CD4-positive, alpha-beta memory T cell (primary cell): ENCODE measurements at places on chromosomes 11 and 22.

- DNase-seq, result no peak
These were observed 12.8 kb downstream of the ARRB1 start for GRCh38 chr11:75338516-75339208.

- no peak for DNase-seq
These were observed 89.5 kb upstream of the DDI1 start for GRCh38 chr11:103946793-103947545.

GRCh38 chr11:77151804-77152509, 23.9 kb downstream of the MYO7A start:
- peak; percentile 71 for DNase-seq

DNA sequence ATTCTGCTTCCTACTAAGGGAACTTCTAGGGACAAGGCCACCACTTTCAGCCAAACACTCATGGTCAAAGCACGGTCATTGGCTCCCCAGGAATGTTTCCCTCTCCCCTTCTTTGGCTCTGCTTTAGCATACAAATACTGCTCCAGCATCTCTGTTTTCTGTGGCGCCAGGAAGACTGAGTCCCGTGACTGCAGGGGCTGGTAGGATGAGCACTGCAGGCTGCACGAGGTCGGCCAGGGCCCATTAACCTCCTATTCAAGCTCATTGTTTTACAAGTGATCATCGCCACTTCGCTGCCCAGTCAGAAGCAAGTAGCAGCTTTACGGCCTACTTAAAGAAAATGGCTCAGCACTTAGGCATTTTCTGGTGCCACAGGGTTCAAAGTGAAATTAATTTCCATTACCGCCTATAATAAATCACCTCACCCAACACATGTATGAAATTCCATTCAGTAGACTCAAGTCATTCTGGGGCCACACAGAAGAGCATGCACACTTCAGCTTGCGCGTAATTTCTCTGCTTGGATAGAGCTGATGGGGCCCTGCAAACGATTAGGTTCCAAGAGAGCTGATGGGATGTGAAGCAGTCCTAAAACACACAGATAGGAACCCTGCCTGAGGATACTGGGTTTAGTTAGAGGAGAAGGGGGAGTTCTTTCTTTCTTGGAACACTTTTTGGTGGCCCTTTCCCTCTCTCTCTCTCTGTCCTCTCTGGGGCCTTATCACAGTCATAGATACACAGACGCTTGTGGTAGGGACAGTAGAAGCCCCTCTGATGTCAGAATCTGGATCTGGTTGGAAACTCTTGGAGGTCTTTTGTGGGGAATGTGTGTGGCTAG, 173.7 kb downstream of the KIF18A start:
- no peak for DNase-seq

- DNase-seq, result peak; percentile 87
These were observed 2.7 kb downstream of the NEAT1 start for GRCh38 chr11:65425105-65425970.

GRCh38 chr22:19420321-19420720, 11.2 kb downstream of the HIRA start:
- DNase-seq, result no peak

GRCh38 chr22:40040927-40041326, 46.2 kb downstream of the FAM83F start:
- no peak for DNase-seq

DNA sequence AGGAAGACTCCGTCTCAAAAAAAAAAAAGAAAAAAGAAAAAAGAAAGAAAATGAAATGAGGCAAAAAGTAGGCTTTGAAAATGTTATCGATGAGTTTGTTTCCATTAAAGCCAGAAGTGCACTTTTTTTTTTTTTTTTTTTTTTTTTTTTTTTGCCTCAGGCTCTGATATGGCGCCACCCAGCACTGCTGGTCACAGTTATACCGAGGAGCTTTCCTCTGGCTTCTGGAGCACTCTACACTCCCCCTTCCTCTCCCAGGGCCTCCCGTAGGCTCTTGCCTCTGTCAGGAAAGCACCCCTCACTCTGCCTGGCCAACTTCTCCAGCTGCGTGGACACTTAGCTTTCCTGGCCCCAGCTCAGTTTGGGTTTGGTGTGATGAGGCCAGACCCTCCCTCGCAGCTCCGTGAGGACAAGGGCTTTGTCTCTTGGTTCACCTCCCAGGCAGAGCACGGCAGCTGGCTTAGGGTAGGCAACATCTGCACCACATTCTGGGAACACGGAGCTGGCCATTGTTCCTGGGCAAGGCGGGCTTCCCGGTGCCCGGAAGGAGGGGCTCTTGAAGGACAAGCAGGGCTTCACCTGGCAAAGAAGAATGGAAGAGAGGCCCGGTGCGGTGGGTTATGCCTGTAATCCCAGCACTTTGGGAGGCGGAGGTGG, 16.9 kb downstream of the FADS2 start:
- no peak for DNase-seq

DNA sequence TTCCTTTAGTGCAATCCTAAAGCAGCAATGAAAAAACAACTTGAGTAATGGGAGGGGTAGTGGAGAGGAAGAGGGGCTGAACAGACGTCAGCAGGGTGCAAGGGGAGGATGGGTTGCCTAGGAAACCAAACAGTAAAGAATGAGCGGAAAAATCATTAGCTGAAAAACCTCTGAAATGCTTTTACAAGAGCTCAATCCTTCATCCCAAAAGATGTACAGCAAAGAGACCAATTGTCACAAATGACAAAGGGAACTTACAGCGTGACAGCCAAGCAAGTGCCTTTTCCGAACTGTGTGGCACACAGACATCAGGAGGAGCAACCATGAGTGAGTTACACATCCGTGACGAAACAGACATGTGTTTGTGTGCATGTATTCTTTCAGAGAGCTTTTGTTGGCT, 104.6 kb downstream of the SIK3 start:
- peak; percentile 74 for DNase-seq

- no peak for DNase-seq
These were observed 71.3 kb downstream of the MED15 start for GRCh38 chr22:20578707-20579106.

- no peak for DNase-seq
These were observed 60.2 kb upstream of the WNT11 start for GRCh38 chr11:76266286-76267100.

GRCh38 chr11:80846979-80847378, 1406.1 kb upstream of the TENM4 start:
- DNase-seq, result no peak

- DNase-seq, result no peak
These were observed 11.8 kb downstream of the BCR start for GRCh38 chr22:23192133-23192532.

DNA sequence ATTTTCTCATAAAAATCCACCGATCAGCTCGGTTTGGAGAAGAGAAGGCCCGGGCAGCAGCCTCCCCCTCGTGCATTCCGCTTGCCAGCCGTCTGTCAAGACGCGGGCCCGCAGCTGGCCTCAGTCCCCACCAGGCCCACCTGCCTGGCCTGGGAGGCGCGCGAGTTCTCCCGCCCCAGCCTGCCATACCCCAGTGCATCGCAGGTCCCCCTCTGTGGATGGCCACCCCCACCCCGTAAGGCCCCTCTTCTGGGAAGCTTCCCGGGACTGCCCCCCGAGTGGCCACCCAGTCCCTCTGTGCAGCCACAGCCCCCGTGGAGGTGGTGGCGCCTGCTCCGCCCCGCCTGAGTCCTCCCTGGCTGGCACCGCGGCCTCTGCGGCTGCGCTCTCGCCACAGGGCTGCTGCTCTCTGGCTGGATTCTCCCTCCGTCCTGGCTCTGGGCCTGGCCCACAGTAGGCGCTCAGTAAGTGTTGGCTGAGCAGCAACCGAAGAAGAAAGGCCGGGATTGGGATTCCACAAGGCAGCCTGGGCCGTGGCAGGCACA, 74.0 kb upstream of the TCF20 start:
- no peak for DNase-seq

DNA sequence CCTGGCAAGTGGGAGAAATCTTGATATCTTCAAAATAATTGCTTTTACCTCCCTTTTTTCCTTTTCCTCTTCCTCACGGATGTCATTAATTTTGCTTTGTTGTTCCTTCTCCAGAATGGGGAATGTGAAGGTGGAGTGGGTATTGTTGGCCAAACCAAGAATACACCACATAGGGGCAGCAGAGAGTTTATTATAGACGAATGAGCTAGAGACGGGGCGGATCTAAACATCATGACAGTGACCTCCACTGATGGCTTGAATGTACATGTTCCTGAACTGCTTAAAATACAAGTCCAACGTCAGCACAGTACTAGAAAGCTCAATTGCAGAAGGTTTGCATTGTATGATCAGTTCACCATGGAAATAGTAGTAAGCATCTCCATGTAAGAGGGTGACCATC, 122.3 kb upstream of the SNX19 start:
- no peak for DNase-seq

DNA sequence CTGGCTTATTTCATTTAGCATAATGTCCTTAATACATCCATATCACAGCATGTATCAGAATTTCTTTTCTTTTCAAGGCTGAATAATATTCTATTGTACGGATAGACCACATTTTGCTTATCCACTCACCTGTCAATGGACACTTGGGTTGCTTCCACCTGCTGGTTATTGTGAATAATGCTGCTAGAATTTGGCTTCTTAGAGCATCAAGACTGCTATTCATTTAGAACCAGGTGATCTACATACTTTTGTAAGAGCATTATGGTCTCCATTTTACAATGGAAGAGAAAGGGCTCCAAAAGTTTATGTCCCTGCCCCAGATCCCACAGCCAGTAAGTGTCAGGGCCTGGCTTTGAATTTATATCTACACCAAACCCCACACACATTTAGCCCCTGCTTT, 100.7 kb upstream of the CD82 start:
- no peak for DNase-seq

DNA sequence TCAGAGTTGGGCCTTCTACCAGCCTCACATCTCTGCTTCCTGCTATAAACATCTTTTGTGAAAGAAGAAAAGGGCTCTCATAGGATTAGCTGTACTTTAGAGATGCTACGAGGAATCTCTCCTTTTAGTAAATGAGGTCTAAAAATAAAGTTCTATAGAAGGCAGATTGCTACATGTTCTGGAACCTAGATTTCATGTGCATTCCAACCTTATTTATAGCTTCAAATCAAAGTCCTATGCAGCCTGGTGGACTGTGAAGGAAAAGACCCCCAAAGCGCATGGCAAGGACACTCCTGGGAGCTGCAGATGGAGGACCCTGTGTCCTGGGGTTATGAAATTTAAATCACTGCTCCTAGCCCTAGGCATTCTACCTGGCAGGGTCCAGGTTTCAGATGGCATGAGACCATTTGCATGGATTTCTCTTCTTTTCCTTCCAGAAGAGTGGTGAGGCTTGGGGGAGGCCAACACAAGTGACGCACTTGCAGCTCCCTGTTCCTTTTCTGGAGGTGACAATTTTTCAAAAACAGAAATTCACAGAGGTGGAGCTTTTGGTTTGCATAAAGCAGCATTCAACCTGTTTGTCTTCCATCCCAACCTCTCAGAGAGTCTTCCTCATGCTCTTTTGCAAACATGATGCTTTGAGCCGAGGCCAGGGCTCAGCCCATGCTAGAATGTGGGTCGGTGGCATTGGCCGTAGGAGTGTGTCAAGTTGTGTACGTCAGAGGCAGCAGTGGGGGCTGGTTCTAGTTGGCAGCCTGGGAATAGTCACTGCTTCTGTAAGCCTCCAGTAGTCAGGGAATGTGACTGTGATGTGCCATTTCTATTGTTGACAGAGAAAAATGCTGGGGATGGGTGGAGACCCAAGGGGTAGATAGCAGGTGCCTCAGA, 6.3 kb downstream of the CRY2 start:
- DNase-seq, result no peak

GRCh38 chr11:111330234-111330893, 32.0 kb downstream of the POU2AF3 start:
- no peak for DNase-seq

DNA sequence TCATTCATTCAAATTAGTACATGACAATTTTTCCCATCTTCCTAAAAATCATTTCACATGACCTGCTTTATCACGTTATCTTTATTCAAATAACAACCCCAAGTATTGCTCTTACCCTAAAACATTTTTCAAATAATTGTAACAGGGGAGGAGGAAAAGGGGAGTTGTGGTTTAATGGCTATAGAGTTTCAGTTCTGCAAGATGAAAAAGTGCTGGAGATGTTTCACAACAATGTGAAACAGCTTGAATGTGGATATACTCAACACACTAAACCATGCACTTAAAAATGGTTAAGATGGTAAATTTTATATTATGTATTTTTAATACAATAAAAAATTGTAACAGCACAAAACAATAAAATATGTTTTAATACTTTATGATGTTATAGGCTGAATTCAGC, 161.6 kb upstream of the GUCY1A2 start:
- DNase-seq, result no peak

DNA sequence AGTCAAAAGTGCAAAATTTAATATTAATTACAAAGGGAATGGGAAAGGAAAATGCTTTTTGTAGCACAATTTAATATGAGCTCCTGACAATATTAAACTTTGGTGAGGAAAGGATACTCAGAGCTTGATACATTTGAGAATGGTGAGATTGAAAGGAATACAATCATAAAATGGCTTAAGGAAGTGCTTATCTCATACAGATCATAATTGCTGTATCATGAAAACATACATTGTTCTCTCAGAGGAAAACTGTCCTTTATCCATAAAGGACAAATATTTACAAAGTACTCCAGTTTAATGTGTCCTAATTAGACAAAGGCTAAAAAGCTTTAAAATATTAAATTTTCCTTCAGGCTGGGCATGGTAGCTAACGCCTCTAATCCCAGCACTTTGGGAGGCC, 260.4 kb downstream of the TMEM135 start:
- no peak for DNase-seq

- DNase-seq, result no peak
These were observed 22.7 kb upstream of the SCUBE1 start for GRCh38 chr22:43365715-43366440.

DNA sequence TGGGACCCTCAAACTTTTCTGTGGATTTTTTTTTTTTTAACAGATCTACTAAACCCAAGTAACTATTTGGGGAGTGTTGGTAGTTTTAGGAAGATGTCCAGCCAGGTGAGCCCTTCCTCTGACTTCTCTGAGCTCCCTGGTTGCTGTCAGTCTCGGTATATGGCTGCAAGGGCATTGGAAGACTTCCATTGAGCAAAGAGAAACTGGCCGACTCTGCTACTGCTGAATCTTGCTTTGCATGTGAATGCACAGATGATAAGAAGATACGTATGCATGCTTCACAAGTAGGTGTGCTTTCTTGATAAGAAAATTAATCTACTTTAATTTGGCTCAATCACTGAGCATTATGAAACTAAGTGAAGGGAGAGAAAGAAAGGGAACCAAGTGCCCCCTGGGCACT, 51.1 kb downstream of the BARX2 start:
- DNase-seq, result no peak

GRCh38 chr11:61023966-61024295, 52.5 kb downstream of the CD6 start:
- no peak for DNase-seq

- DNase-seq, result no peak
These were observed 12.0 kb downstream of the GUCY1A2 start for GRCh38 chr11:107006076-107006833.
